Upper lobe of right lung (tissue), 1 donor: ENCODE measurements at places on chromosomes 13 and 19.

GRCh38 chr19:47112166-47112996 lies 1.2 kb downstream of the ZC3H4 start:
- DNase-seq: peak; percentile 95
- H3K27me3 ChIP-seq: no peaks in the 10 kb centered on the region
- peaks cover 20% of the 10 kb centered on the region for H3K4me1 ChIP-seq
- peak overlapping the region; percentile 100 for H3K27ac ChIP-seq
- no peaks in the 10 kb centered on the region for H3K36me3 ChIP-seq

- peak overlapping the region; percentile 62 for H3K4me3 ChIP-seq
- H3K27ac ChIP-seq: peak overlapping the region; percentile 85
- peaks cover 10% of the 10 kb centered on the region for H3K4me1 ChIP-seq
- H3K36me3 ChIP-seq: no peaks in the 10 kb centered on the region
- DNase-seq: no peak
Observed at GRCh38 chr13:106530980-106531481, 4.4 kb downstream of the EFNB2 start.

- peaks cover 34% of the 10 kb centered on the region for H3K36me3 ChIP-seq
- H3K27ac ChIP-seq: no peak overlapping the region
- no peaks in the 10 kb centered on the region for H3K4me1 ChIP-seq
- no peak for DNase-seq
Observed at GRCh38 chr13:42215578-42216421, 56.2 kb upstream of the AKAP11 start.

DNA sequence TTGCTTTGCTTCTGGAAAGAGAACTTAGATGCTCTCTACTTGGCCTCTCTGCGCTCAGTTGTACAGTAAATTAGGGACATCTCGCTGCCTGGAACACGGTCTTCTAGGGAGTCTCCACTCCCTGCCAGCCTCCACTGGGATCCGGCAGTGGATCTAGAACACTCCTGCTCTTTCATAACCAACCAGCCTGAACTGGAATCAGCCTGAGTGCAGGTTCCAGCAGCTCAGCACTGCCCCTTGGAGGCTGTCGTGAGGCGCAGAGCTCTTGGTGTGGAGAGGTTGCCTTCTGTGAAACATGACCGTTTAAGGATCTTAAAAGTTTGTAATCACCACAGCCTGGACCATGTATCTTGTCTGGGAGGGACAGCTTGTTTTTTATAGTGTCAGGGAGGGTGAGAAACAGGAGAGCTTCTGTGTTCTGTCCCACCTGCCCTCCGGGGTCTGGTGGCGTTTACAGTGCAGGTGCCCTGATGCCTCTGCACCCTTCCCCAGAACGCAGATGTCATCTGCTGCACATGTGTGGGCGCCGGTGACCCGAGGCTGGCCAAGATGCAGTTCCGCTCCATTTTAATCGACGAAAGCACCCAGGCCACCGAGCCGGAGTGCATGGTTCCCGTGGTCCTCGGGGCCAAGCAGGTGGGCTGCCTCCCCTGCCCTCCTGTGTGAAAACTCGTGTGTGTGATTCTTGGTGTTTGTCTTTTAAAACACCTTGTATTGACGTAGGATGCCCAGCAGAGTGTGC lies 24.8 kb downstream of the UPF1 start:
- H3K4me3 ChIP-seq: no peak overlapping the region
- H3K4me1 ChIP-seq: peaks cover 14% of the 10 kb centered on the region

- no peak overlapping the region for H3K27ac ChIP-seq
- no peak for DNase-seq
- H3K27me3 ChIP-seq: no peaks in the 10 kb centered on the region
- H3K36me3 ChIP-seq: no peaks in the 10 kb centered on the region
Observed at GRCh38 chr13:109998684-109999533, 212.5 kb upstream of the IRS2 start.

GRCh38 chr13:43356567-43356966 lies 333.2 kb downstream of the DNAJC15 start:
- no peak for DNase-seq
- no peak overlapping the region for H3K4me3 ChIP-seq
- H3K27me3 ChIP-seq: no peaks in the 10 kb centered on the region
- no peak overlapping the region for H3K27ac ChIP-seq
- H3K4me1 ChIP-seq: peaks cover 3% of the 10 kb centered on the region

DNA sequence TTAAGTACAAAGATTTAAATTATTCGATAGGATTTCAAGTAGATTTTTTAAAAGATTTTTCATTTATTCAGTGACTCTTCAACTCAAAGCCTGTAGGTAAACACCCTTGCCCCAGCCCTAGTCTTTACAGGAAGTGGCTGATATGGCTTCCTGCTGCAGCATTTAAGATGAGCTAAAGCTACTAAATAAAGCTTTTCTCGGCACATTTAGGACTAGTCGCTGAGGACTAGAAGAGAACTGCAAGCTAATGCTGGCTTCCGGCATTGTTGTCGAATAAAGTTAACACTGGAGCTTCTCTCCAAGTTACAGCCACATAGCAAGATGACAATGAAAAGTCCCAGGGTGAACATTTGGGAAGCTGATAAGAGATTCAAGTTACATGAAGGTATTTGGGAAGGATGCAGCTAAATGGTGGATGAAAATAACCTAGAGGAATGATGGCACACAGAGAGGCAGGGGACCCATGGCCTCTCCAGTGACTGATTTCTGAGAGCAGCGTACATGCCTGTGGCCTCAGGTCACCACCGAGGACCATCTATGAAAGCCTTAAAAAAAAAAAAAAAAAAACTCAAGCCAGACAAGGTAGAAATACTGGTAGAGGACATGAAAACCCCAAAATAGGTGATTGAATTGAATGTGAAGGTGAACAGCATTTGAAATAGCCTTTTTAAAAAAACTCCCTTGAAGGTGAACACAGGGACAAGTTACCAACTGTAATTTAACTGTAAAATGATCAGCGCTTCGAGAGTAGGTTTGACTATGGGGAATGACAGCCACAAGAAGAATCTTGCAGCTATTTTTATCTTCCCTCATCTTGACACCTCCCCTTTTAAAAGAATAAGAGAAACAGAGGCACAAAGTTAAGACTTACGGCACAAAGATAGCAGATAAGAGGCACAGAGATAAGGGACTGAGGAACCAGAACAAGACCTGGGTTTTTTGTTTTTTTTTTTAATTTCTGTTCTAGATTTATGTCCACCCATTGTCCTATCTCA lies 155.4 kb downstream of the DCT start:
- H3K4me3 ChIP-seq: no peak overlapping the region
- no peaks in the 10 kb centered on the region for H3K36me3 ChIP-seq
- DNase-seq: no peak
- peak overlapping the region; percentile 55 for H3K27ac ChIP-seq
- H3K4me1 ChIP-seq: no peaks in the 10 kb centered on the region

- peak; percentile 77 for DNase-seq
- H3K27ac ChIP-seq: no peak within 1 kb of the TSS
- H3K36me3 ChIP-seq: no peaks in the 10 kb centered on the region
- peaks cover 25% of the 10 kb centered on the region for H3K4me1 ChIP-seq
- H3K27me3 ChIP-seq: peaks cover 56% of the 10 kb centered on the region
Observed at GRCh38 chr19:917323-918151, at the start of gene KISS1R. Gene KISS1R (plus strand): TSS chr19:917333. CDS start chr19:917503, 170 bp downstream.

- no peak overlapping the region for H3K27ac ChIP-seq
- no peak for DNase-seq
- H3K4me1 ChIP-seq: no peaks in the 10 kb centered on the region
- no peaks in the 10 kb centered on the region for H3K36me3 ChIP-seq
- no peak overlapping the region for H3K4me3 ChIP-seq
Observed at GRCh38 chr19:14542711-14543328, 13.4 kb downstream of the TECR start.

GRCh38 chr19:57850553-57851017 lies 926 bp downstream of the ZNF587 start:
- peaks cover 9% of the 10 kb centered on the region for H3K4me1 ChIP-seq
- no peak overlapping the region for H3K27ac ChIP-seq
- no peak for DNase-seq
- peak overlapping the region; percentile 73 for H3K4me3 ChIP-seq

DNA sequence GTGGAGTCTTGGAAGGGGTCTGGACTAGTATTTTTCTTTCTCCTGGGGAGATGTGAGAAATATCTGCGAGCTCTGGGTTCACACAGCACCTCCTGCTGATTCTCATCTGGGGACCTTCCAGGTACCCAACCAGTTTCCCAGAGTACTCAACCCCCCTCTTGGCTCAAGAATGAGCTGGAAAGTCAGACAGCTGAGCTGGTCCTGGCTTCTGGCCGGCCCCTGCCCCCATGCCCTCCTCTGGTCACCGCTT lies 2.2 kb upstream of the PDE4A start:
- no peak overlapping the region for H3K4me3 ChIP-seq
- peaks cover 57% of the 10 kb centered on the region for H3K27me3 ChIP-seq
- H3K27ac ChIP-seq: no peak overlapping the region
- DNase-seq: no peak
- no peaks in the 10 kb centered on the region for H3K36me3 ChIP-seq

GRCh38 chr13:73820688-73821087 lies 313.5 kb downstream of the KLF12 start:
- no peak overlapping the region for H3K27ac ChIP-seq
- no peak overlapping the region for H3K4me3 ChIP-seq
- no peaks in the 10 kb centered on the region for H3K36me3 ChIP-seq
- H3K27me3 ChIP-seq: no peaks in the 10 kb centered on the region
- no peak for DNase-seq
- no peaks in the 10 kb centered on the region for H3K4me1 ChIP-seq

DNA sequence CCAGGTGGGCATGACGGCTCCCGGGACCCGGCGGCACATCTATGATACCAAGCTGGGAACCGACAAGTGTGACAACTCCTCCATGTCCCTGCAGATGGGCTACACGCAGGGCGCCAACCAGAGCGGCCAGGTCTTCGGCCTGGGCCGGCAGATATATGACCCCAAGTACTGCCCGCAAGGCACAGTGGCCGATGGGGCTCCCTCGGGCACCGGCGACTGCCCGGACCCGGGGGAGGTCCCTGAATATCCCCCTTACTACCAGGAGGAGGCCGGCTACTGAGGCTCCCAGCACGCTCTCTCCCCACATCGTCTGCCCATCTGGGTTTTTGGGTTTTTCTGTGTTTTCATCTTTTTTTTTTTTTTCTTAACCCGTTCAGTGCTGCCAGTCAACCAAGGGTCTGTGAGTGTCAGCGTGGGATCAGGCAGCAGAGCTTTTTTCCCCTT lies 2.3 kb upstream of the ABCA7 start:
- peaks cover 37% of the 10 kb centered on the region for H3K4me1 ChIP-seq
- H3K36me3 ChIP-seq: peaks cover 39% of the 10 kb centered on the region
- no peak for DNase-seq

GRCh38 chr13:72295153-72295552 lies 428.1 kb upstream of the DACH1 start:
- no peak for DNase-seq
- H3K4me1 ChIP-seq: peaks cover 3% of the 10 kb centered on the region
- no peak overlapping the region for H3K4me3 ChIP-seq

DNA sequence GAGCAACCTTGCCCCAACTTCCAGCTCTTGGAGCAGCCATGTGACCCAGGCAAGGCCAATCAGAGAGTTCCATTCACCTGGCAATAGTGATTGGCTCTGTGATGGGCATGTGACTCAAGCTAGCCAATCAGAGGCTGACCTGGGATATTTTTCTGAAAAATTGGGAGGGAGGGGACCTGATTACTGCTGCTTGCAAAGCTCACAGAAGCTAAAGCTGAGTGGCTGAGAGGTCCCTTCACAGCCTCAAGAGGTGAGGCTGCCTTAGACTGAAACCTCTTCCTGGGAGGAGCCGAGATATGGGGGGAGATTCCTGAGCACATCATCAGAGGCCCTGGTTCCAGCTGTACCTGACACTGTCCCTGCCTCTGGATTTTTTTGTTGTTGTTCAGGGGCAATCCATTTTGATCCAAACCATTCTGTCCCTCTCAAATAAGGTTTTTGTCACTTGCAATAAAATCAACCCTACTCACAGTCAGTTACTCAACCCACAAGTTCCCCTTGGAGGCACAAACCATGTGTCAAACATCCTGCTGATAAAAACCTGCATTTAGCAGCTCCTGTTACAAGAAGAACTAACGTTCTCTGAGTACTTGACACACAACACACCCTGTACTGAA lies 4.8 kb downstream of the CIB3 start:
- no peaks in the 10 kb centered on the region for H3K27me3 ChIP-seq
- no peak for DNase-seq
- no peaks in the 10 kb centered on the region for H3K4me1 ChIP-seq
- H3K4me3 ChIP-seq: no peak overlapping the region
- H3K27ac ChIP-seq: no peak overlapping the region

- no peak overlapping the region for H3K4me3 ChIP-seq
- H3K4me1 ChIP-seq: no peaks in the 10 kb centered on the region
- H3K27me3 ChIP-seq: no peaks in the 10 kb centered on the region
Observed at GRCh38 chr13:106362707-106363106, 172.8 kb downstream of the EFNB2 start.

DNA sequence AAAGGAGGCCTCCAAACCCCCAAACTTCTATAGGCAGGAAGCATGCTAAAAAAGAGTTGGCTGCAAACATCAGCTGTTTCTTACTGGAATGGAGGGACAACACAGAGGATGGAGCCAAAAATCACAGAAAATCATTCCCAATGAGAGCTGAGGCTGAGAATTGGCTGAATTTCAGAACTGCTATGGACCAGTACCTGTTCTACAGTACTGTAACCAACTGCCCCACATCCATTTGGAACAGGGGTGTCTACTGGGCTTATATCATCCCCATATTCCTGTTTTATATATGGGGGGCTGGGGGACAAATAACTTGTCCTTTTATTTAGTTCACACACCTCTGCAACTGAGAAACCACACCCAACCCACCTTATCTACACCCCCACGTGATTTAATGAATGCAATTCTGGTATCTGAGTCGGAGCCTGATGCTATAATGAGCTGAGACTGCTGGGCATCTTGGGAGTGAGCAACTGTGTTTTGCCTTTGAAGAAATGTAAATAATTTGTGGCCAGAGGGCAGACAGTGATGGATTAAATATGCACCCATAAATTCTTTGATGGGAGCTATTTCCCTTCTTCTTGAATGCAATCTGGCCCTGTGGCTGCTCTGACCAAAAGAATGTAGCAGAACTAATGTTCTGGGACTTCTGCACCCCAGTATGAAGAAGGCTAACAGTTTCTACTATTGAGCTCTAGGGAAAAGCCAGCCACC lies 82.6 kb downstream of the TBC1D4 start:
- H3K27ac ChIP-seq: no peak overlapping the region

GRCh38 chr13:24495151-24495729 lies 17.3 kb downstream of the PARP4 start:
- H3K4me1 ChIP-seq: no peaks in the 10 kb centered on the region
- H3K27me3 ChIP-seq: no peaks in the 10 kb centered on the region
- no peak for DNase-seq
- no peak overlapping the region for H3K4me3 ChIP-seq
- peaks cover 97% of the 10 kb centered on the region for H3K36me3 ChIP-seq

- H3K4me1 ChIP-seq: no peaks in the 10 kb centered on the region
- no peaks in the 10 kb centered on the region for H3K36me3 ChIP-seq
- H3K27me3 ChIP-seq: peaks cover 39% of the 10 kb centered on the region
- DNase-seq: no peak
- no peak overlapping the region for H3K27ac ChIP-seq
Observed at GRCh38 chr19:45938733-45939319, 24.2 kb upstream of the NANOS2 start.

- H3K27me3 ChIP-seq: no peaks in the 10 kb centered on the region
- peaks cover 48% of the 10 kb centered on the region for H3K36me3 ChIP-seq
- no peak overlapping the region for H3K4me3 ChIP-seq
- DNase-seq: no peak
- H3K4me1 ChIP-seq: peaks cover 17% of the 10 kb centered on the region
Observed at GRCh38 chr19:10116085-10116865, 3.4 kb downstream of the EIF3G start.

- no peaks in the 10 kb centered on the region for H3K36me3 ChIP-seq
- no peaks in the 10 kb centered on the region for H3K27me3 ChIP-seq
- no peak overlapping the region for H3K4me3 ChIP-seq
- no peak for DNase-seq
Observed at GRCh38 chr13:97749174-97749573, 204.3 kb upstream of the IPO5 start.
